NCI-H1930 (cell line): ENCODE measurements at places on chromosomes 7 and 10.

DNA sequence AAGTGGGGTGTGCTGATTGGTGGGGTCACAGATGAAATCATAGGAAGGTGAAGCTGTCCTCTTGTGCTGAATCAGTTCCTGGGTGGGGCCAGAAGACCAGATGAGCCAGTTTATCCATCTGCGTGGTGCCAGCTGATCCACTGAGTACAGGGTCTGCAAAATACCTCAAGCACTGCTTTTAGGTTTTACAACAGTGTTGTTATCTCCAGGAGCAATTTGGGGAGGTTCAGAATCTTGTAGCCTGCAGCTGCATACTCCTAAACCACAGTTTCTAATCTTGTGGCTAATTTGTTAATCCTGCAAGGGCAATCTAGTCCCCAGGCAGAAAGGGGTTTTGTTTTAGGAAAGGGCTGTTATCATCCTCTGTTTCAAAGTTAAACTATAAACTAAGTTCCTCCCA lies 17.0 kb upstream of the IFRD1 start:
- no peak for DNase-seq

- peak; percentile 61 for DNase-seq
Observed at GRCh38 chr7:88759230-88760135, at the start of gene ZNF804B. TSS of gene ZNF804B (plus strand) at chr7:88759700. CDS start at chr7:88759977, 277 bp downstream.

DNA sequence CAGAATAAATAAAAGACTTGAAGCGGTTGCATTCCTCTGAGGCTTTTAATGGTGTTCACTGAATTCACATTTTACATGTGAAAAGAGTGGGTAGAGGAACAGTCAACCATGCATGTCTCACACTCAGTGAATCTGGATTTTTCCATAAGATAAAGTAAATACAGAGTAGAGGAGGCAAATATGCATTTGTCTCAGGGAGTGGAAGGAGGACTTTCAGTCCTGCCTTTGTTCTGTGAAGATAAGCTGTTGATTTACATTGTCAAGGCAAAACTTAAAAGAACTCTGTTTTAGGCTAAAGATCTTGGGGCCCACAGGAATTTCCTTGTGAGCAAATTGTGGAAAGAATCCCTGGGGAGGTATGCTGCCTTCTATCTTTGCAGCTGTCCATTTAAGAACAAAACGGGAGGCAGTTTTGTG lies 825.3 kb upstream of the MBL2 start:
- no peak for DNase-seq

GRCh38 chr10:86599729-86600128 lies 54.6 kb upstream of the OPN4 start:
- DNase-seq: no peak
